ENCODE measurements at places on chromosomes 3 and 15.

DNA sequence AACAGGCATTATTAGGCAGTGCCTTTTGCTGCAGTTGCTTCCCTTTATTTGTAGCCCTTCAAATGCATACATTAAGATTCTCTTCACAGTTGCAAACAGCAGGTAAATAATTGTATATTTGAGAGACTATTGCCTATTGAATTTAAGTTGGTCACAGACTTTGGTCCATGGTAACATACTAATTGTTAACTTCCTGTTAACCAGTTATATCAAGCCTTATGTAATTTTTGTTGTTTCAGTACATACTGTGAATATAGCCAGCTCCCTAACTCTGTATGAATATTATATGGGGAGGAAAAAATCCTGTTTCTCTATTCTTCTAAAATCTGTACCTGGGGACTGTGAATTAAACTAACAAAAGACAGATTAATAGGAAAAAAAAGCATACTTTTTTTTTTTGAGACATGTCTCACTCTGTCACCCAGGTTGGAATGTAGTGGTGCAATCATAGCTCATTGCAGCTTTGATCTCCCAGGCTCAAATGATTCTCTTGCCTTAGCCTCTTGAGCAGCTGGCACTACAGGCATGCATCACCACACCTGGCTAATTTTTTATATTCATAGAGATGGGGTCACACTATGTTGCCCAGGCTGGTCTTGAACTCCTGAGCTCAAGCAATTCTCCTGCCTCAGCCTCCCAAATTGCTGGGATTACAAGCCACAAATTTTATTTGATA lies 53.2 kb downstream of the CHL1 start:
- DNase-seq, result no peak

DNA sequence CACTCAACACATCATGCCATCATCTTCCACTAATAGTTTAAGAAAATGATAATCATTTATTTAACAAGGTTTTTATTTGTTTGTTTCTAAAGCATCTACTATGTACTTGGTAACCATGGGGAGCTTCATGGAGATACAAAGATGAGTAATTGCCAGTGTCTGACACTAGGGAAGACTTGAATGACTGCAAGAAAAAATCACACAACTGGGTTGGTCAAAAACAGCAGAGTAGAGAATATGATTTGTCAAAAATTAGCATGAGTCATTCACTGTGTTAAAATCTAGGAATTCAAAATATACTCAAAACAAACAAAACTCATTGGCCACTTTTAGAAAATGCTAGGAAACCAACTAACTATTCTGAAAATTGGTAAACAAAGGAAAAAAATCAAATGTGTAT lies 6.3 kb downstream of the BNC1 start:
- DNase-seq, result no peak

GRCh38 chr15:61064651-61065050 lies 164.5 kb downstream of the RORA start:
- no peak for DNase-seq

DNA sequence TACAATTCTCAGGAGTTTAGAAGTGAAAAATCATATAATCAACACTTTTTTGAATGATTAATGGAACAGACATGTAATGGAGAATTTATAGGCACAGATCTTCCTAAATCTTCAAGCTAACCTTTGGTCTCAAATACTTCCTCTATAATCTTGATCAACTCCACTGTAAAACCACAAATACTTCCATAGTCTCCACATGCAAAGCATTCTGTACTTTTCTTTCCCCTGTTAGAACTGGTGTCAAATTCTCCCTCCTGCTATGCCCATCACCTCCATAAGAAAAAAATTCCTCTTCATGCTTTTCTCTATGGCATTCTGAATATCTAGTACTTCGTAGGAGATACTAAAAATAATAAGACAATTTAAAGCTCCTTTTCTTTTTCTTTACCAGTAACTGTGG lies 214.3 kb downstream of the ADAMTS9 start:
- DNase-seq, result no peak

GRCh38 chr3:117722856-117723255 lies 1013.3 kb downstream of the TUSC7 start:
- no peak for DNase-seq

GRCh38 chr3:114557791-114558190 lies 264.0 kb downstream of the TIGIT start:
- no peak for DNase-seq

DNA sequence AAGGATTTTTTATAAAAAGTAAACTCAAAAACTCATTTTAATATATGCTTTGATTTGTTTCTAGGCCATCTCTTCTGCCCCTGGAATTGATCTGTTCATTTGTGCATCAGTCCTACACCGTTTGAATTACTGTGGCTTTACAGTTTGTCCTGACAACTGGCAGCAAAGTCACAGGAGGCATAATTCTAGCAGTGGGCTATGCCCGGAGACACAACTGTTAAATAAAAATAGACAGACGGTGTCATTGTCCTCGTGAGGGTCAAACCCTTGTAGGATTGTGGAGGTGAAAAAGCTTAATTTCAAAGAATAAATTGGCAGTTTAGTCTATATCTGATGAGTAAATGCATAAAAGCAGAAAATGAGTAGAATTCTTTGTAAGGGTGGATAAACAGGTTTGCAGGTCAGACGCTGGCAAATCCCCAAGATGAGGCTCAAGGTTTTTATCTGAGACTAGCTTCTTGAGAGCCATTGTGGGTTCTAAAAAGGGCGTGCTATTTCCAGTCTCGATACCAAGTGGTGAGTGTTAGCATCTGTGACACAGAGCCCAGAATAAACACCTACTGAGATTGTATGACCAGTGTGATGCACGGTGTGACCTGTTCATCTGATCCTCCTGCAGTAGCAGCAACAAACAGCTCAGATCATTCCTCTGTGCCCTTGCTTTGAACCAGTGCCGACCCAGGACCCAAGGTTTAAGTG lies 51.5 kb upstream of the SLCO3A1 start:
- DNase-seq, result no peak

- DNase-seq, result no peak
Measured at GRCh38 chr3:15654891-15655290, 53.3 kb downstream of the BTD start.

GRCh38 chr15:94239474-94239873 lies 8.1 kb downstream of the MCTP2 start:
- no peak for DNase-seq

DNA sequence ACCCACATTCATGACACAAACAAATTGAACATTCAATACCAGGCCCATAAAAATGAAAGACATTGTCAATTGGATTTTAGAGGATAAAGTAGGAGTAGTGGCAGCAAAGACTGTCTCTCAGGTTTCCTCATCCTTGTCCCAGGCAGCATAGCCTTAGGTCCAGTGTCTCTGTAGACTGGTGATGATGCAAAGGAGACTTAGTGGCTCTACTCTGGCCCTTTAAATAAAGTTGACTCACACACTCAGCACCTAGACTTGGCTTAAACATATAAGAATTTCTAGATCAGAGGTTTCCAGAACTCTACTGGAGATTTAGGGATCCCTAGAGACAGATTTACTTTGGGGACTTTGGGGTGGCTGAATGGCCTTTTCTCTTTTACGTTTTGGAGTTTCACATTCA lies 166.6 kb downstream of the NR1D2 start:
- no peak for DNase-seq

- DNase-seq, result no peak
Measured at GRCh38 chr15:29050870-29051269, 165.1 kb downstream of the APBA2 start.

- no peak for DNase-seq
Measured at GRCh38 chr3:138769616-138770015, 65.1 kb downstream of the PIK3CB start.

DNA sequence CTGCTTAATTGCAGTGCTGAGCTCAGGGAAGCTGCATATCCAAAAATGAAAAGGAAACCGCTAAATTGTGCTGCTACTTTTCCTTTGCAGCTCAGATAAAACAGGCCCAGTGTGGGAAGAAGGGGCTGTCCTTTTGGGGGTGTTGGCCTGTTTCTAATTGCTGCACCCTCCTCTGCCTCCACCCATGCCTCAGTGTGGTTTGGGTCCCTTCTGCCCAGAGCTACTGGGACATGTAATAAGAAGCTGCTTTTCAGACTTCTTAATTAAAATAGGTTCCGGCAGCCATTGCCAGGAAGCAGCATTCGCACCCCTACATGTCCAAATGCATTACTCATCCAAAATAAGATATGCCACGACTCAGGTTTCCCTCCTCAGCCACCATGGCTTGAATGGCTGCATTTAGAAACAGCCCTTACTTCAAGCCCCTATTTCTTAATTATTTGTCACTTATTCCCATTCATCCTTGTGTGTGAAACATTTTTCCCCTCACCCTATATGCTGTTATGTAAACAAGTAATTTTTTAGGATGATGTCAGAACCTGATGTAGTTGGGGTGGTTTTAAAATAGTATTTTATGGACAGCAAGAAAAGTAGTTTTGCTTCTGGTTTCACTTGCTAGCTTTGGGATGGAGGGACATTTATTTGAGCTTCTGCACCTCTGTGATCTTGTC lies 235.9 kb upstream of the CTDSPL start:
- no peak for DNase-seq

GRCh38 chr15:62417439-62417838 lies 252.4 kb upstream of the C2CD4B start:
- no peak for DNase-seq

GRCh38 chr3:168157903-168158302 lies 62.2 kb upstream of the GOLIM4 start:
- DNase-seq, result no peak

DNA sequence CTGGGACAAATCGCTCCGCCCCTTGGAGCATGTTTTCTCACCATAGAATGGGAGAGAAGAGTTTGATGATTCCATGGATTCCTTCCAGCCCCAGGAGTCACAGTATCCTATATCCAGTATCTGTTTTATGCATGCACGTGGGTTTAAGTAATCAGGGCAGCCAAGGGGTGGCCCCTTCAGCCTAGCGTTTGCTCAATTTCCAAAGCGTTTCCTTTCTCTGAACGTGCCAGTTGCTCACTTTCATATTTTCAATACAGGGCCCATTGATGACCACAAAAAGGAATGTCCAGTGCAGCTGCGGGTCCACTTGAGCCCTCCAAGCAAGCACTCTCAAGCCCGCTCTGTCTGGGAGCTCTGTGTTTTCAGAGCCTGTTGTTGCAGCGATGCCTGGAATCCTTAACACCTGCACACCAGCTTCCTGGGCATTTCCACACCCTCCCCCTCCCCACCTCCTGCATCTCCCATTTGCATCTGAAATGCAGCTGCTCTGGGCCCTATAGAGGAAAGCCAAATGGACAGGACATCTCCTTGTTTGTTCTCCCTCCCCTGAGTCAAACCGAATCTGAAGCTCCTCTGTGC lies 164.3 kb upstream of the LPP start:
- peak; percentile 93 for DNase-seq

DNA sequence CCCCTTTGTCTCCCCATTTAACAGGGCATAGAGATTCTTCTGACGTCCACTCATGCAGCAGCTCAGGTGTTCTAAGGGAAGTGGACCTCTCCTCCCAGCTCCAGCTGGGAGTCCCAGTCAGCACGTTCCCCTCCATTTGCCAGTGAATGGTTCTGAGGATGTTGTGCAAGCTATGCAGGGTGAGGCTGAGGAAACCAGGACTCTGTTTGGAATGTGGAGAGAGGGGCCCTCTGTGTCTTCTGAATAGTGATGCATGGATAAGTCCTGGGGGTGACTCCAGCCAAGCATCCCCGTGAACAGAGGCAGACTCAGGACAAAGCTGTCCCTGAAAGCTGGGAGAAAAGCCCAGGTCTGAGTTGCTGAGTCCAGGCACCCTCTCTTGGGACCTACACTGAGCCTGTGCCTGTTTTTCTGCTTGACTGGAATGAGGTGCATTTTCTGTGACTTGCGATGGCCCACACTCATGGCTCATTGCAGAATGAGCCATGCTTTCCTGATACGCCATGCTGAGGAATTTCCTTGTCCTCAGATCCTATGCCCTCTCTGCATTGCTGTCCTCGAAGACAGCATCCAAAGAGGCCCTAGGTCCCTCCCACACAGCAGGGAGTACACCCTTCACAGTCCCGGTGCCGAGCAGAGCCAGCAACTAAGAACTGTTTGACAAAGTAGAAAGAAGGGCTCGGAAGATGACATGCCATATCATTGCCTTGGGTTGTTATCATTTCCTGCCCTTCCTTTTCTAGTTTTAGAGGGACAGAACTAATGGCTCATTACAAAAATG lies 185.2 kb downstream of the ATP10A start:
- no peak for DNase-seq

- DNase-seq, result no peak
Measured at GRCh38 chr15:67819636-67820035, 5.7 kb upstream of the SKOR1 start.

DNA sequence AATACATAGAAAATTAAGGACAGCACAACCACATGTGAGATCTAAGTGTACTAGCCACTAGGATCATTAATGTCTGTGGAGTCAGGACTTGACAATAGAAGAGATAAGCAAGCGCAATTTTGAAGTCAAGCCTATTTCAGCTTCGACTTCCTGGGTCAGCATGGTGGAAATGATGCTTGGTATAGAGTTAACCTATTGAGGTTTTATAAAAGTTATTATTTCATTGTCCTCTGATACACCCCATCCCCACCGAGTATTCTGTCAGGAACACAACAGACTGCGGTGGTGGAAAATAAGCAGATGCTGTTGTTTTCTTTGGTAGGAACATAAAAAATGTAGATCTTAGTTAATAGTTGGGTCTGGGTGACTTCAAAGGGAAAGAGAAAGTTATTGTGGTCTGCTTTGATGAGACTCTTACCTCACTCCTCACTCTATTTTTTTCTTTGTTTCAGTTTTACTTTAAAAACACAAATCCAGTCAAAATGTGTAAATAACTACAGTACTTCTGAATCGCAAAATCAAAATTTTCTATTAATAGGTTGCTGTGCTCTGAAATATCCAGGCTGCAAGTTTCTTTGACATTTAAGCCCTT lies 82.1 kb downstream of the IL5RA start:
- DNase-seq, result no peak

- DNase-seq, result no peak
Measured at GRCh38 chr15:92166029-92166428, 227.7 kb upstream of the ST8SIA2 start.

DNA sequence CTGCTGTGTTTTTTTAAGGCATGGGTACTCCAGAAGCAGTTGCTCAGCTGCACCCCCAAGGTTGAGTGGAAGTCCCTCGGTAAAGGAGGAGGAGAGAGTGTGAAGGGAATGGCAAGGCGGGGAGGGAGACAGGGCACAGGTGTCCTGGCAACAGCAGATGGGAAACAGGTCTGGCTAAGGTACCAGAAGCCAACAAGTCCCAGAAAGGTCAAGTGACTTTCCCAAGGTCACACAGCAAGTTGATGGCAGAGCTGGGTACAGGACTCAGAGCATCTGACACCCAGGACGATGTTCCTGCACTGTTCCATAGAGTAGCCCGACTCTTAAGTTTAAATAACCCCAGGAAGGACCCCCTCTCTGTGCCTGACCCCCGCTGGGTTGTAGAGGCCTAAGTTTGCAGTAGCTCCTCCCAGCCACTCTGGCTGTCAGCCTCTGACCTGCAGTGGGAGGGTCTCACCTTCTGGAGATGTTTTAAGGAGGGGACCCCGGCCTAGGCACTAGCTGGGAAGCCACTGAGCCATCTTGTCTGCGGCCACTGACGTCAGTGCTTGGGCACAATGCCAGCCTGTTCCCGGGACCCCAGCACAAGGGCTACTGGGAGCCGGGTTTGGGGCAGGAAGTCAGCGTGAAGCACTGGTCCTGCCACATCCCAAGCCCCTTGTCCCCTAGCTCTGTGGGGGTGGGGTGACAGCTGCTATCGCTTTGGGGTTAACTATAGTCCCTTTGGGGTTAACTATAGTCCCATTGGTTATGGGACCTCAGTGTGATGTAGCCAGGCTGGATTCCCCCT lies 10.5 kb downstream of the CSK start:
- no peak for DNase-seq

Measured in iPS DF 19.7 (cell line).